ENCODE measurements at places on chromosomes 3 and 15.
A peak's percentile ranks its signal among the peaks of the same experiment; 100 is the strongest.

DNA sequence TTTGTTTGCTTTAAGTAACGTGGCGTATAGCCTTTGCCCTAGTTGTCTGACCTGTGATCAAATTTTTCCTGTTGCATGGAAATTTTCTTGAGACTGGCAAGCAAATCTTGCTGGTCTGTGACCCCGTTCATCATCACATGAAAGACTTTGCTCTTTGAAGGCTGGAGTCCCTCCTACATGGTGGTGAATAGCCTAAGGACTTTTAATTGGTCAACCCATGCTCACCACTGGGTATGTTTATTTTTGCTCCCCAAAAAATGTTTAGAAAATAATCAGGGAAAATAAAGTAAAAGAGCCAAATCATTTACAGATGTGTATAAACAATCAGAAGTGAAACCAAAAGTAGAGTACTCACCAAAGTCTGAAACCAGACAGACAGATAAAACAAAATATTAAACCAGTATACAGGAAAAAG, 1075.3 kb upstream of the ALCAM start:
- DNase-seq = no peak

- no peak for DNase-seq
Observed at GRCh38 chr15:52287114-52287513, 8.5 kb downstream of the MYO5C start.

GRCh38 chr15:40932156-40932555, 3.0 kb downstream of the DLL4 start:
- no peak for DNase-seq

DNA sequence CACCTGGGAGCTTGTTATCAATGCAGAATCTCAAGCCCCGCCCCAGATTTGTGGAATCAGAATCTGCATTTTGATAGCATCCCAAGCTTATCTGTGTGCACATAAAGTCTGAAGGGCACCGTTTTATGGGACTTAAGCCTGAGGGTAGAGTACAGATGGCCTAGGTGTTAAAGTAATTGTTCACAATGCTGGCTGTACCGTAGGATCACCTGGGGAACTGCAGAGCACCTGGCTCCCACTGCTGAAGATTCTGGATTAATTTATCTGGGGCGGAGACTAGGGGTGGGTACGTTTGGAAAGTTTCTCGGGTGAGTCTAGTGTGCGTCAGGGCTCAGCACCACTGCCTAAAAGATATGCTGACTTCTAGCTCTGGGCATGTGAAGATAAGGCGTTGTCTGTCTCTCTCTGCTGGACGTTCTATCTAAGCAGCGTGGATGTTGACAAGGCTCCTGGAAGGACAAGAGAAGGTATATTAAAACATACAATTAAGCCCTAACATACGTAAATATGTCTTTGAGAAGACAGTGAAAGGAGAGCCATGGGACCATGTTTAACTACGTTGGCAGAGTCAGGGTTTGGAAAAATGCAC, 63.2 kb upstream of the RASGRP1 start:
- no peak for DNase-seq

DNA sequence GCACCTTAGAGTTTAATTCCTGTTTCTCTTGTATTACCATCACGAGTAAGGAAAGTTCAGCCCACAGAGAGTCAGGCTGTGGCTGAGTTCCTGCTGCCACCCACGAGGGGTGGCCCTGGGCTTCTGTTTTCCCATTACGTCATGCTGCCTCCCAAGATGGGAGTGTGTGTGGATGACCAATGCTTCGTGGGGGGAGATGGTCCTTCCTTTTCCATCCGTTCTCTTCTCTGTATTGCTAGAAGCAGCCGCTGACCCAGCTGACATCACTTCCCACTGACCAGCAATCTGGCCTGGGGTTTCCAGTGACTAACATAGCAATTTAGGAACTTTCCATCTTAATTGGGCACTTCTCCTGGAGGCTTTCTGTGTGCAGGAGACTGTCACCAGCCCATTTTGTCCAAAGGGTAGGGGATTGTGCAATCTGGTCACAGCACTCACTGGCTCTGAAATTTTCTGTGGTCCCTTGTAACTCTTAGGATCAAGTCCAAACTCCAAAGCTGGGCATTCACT, 9.3 kb downstream of the IRAK2 start:
- no peak for DNase-seq

GRCh38 chr3:64255741-64256340, 30.6 kb upstream of the PRICKLE2 start:
- DNase-seq = no peak

- DNase-seq = no peak
Observed at GRCh38 chr15:42727750-42728381, 9.1 kb downstream of the CDAN1 start.

GRCh38 chr3:170142373-170142772, 39.2 kb downstream of the PHC3 start:
- no peak for DNase-seq

GRCh38 chr3:78647726-78648125, 1120.1 kb downstream of the ROBO1 start:
- no peak for DNase-seq

DNA sequence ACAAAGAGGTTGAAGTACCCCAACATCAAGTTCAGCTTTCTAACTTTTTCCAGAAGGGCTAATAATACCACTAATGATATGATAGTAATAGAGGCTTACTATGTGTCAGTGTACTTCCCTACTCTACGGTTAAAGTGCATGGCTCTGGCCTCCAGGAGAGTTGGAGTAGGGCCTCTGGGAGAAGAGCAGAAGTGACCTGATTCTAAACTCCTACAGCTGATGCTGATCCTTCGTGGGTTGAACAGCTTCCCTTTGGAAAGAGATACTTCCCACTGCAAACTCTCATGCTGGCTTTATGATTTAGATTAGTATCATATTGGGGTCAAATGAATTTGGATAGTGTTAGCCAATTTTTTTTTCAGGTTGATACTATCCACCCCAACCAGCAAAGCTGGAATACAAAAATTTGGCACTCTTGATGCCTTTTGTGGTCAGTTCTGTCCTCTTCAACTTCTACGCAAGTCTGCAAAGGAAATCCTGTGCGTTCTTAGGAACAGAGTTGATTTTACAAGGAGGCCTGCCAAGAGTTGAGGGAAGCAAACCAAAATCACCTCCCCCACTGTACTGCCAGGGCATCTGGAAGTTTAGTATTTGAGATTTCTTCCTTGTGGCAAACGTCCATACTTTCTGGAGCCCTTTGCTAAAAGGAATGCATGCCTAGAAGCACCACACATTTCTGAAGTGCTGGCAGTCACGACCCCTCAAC, 17.8 kb downstream of the TMEM212 start:
- no peak for DNase-seq

DNA sequence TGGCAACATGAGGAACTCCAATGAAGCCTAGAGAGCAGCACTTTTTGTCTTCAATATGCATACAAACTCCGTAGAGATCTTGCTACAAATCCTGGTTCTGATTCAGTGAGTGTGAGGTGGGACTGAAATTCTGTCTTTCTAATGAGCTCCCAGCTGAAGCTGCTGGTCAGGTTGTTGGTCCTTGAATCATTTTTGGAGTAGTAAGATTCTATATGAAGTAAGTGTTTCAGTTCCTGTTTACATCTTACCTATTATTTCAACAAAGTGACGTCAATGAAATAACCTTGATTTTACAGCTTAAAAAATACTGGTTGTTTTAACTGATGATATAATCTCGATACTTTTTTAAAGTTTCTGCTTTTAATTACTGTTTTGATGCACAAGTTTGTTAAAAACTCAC, 33.9 kb downstream of the SHQ1 start:
- no peak for DNase-seq

DNA sequence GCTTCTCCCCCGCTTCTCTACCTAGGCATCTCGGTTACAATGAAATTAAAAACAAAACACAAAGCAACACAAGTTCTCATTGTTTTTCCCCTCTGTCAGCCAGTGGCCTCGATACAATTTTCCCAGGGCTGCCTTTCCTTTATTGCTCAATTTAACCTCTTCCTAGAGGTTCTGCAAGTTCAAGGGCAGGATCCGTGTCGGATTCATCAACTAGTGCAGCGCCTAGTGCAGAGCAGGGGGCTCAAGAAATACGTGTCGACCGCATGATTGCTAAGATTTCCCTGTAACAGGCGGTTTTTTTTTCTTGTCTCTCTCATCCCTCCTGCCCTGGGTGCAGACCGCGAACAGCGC, 1.4 kb upstream of the BHLHE40 start:
- DNase-seq = no peak

DNA sequence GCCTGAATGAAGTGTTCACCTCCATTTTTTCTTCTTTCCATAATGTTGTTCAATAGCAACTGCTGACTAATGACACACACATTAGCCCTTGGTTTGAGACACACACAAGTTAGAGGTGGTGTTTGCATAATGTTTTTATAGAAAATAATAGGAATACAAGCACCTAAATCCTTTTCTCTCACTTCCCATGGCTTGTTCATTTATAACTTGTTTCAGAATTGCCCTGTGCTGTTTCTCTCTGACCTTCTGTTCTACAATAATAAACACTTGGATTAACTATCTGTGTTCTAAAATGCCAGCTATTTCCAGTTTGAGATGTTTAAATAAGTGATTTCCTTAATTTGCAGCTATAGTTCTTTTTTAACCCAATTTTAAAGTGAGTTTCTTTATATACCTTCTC, 525.1 kb upstream of the ROBO2 start:
- DNase-seq = no peak

- no peak for DNase-seq
Observed at GRCh38 chr3:156516284-156516683, 38.6 kb downstream of the SSR3 start.

GRCh38 chr3:11643605-11644087, at the start of gene VGLL4:
VGLL4 (minus strand) TSS chr3:11643915; CDS start chr3:11643518, 397 bp downstream.
- peak; percentile 80 for DNase-seq

- DNase-seq = no peak
Observed at GRCh38 chr15:70605606-70606410, 157.6 kb downstream of the UACA start.

DNA sequence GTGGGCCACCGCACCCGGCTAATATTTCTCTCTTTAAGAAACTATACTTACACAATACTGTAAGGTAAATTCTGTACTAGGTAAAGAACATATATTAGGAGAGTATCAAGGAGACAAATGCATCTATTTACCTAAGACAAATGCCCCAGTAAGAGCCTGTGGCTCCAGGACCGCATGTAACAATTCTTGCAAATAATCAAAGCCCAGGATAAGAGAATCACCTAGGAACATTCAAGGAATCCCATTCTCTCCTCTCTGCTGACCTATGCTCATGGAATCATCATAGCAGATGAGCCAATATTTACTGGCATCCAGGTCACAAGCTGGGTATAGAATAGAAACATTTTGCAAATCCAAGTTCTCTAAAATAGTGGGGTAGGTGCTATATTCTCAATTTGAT, 347.7 kb downstream of the FOXP1 start:
- DNase-seq = no peak

All from CD4-positive, alpha-beta T cell treated with Interleukin-17A for 4 hours (primary cell).